ENCODE measurements at places on chromosomes 7 and 10.

DNA sequence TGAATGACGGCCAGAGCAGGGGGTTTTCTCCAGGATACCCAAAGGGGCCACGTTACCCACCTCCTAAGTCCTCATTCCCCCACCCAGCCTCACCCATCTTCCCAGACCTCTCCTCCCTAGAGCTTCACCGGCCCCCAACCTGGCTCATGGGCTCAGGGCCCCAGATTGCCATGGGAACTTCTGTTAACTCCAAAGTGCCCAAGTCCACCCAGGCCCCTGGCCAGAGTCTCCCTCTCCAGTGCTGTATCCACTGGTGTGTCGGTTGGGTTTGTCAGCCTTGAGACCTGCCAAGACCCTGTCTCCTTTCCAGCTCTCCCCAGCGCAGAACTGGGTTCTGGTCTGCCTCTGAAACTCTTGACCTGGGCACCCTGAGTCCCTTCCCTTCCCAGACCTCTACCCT, 37.1 kb upstream of the ZMIZ2 start:
- DNase-seq, result no peak

GRCh38 chr10:5311617-5312016, 53.1 kb upstream of the UCN3 start:
- DNase-seq, result no peak

- DNase-seq, result no peak
Measured at GRCh38 chr7:134927723-134928122, 58.6 kb upstream of the AGBL3 start.

GRCh38 chr7:44062180-44062902, 3.0 kb downstream of the PGAM2 start:
- no peak for DNase-seq

DNA sequence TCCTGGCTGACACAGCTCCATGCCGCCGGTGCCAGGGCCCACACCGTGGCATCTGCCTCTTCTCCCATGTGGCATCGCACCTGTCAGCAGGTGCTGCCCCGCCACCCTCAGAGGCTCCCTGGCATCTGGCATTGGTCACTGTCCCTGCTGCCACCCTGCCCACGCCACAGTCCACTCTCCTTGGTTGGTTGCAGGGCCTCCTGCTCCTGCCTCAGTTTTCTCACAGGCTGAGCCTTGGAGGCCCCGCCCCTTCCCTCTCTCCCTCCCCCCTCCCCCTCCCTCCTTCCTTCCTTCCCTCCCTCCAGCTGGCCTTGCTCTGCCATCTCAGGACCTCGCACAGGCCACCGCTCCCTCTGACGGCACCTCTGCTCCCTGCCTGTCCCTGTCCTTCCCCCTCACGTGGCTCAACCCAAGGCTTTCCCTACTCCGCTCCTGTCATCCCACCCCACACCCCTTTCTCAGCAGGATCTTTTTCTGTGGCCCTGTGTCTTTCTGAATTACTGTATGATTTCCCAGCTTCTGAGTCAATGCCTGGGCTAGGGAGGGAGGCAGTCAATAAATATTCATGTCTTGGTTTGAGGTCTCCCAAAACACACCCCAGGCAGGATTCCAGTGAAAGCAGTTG, 87.4 kb downstream of the INPP5A start:
- no peak for DNase-seq

GRCh38 chr10:100576282-100576635, 40.5 kb downstream of the HIF1AN start:
- no peak for DNase-seq

- DNase-seq, result no peak
Measured at GRCh38 chr7:16904076-16904475, 22.3 kb upstream of the AGR3 start.

DNA sequence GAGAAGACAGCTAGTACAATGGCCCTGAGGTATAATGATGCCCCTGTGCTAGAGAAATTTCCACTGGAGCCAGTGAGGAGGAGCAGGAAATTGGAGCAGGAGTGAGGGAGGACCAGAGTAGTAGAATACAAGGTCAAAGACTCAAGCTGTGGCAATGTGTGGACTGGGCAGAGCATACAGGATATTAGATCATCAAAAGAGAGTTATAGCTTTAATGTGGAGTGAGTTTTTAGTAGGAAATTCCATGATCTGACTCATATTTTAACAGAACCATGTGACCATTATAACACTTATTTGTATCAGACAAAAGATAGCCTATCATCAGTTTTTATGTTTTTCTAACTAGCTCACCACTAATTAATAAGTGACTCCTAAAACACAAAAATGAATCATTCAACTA, 154.1 kb downstream of the DGKB start:
- no peak for DNase-seq

- no peak for DNase-seq
Measured at GRCh38 chr10:44047361-44047760, 337.5 kb downstream of the CXCL12 start.

- DNase-seq, result no peak
Measured at GRCh38 chr7:148266795-148267194, 323.8 kb upstream of the C7orf33 start.

DNA sequence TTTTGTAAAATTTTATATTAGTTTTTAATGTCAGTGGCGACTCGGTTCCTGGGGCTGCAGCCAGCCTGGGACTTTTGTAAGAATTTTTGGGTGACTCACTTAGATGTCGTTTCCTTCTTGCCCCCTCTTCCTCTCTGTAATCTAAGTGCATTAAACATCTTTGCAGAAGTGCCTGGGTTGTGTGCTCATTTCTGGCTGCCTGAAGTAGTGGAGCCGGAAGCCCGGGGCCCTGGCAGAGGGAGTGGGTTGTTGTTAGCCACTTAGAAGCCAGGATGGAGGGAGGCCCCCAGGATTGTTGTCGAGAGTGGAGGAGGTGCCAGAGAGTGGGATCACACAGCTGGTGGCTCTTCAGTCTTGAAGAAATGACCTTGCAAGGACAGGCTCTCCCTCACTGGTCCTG, 11.0 kb upstream of the TRIM8 start:
- DNase-seq, result no peak

DNA sequence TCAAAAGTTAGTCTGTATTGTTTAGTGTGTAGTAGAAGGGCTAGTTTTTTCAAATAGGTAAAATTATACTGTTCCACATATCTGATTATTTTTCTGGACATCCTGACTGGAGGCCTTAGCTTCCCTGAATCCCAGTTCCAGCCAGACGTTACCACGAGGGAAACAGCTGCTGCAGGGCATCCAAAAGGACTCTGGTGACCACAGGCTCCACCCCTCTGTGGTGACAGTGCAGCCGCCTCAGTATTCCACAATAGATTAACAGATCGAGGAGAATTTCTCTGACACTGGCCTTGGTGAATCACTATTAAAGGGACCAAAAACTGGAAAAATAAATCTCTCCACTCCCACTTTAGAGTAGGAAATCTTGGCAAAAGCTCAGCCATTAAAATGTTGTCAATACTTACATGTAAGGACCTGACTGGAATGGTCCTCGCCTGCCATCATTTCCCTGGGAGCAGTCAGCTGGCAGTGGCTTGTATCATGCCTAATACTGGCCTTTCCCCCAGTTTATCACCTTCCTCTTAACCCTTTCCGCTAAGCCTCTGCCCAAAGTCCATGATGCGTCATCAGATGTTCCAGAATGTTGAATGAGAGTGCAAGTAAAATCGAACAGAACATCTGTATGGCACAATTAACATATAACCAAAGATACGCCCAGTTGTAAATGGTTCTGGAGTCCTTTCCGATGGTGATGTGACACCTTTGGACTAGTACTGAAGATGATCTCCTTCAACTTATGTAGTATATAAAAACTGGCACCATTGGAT, 31.6 kb downstream of the ENO4 start:
- DNase-seq, result no peak

DNA sequence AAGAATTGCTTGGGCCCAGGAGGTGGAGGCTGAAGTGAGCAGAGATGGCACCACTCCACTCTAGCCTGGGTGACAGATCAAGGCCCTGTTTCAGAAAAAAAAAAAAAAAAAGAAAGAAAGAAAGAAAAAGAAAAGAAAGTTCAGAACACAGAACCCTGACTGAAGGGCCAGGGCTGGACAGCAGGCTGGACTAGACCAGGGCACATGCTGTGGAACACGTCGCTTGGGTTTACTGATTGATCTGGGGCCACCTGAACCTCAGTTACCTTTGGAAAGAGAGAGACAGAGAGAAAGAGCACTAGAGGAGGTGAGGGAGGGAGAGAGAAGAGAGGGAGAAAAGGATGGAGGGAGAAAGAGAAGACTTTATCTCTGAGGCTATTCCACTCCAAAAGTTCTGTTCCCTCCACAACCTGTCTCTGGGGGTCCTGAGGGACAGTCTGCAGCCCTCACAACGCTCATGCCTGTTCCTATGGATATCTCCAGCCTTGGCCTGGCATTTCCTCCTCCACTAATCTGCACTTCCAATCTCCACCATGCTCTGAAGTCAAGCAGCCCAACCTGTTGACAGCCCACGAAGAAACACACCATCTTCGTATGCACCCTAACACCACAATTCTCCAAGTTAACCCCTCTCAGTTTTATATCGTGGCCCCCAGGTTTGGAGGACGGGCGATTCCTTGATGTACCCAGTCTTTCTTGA, 81.8 kb downstream of the COBL start:
- DNase-seq, result no peak

- peak; percentile 28 for DNase-seq
Measured at GRCh38 chr7:28408960-28409715, 3.2 kb upstream of the CREB5 start.

DNA sequence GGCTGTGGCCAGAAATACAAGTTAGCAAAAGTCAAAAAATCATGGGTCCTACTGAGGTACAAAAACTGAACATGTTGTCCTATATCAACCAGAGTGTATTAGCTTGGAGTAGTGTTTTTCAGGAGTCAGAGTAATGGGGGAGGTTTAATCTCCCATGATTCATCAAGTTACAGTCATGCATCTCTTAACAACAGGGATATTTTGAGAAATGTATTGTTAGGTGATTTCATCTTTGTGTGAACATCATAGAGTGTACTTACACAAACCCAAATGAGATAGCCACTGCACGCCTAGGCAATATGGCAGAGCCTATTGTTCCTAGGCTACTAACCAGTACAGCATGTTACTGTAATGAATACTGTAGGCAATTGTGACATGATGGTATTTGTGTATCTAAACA, 14.9 kb upstream of the TES start:
- DNase-seq, result no peak

GRCh38 chr7:7895754-7896153, 72.8 kb upstream of the GLCCI1 start:
- DNase-seq, result no peak

DNA sequence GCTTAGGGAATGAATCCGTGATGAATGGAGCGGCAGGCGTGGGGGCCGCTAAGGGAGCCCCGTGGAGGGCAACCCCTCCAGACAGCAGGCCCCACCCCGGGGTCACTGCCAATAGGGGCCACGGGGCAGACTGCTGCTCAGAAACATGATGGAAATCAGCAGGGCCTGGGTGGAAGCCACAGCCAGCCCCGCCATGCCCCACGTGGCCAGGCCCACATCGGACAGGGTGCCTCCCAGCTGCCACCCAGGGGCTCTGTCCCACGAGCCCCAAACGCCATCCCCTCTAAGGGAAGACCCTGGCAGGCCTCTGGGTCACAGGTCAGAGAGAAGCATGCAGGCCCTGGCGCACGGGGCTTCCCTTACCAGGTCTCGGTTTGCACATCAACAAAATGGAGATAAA, 28.4 kb downstream of the TNRC18 start:
- DNase-seq, result no peak

- DNase-seq, result no peak
Measured at GRCh38 chr10:110637558-110638053, 6.5 kb upstream of the RBM20 start.

- no peak for DNase-seq
Measured at GRCh38 chr10:119176166-119176565, 2.4 kb downstream of the PRDX3 start.

DNA sequence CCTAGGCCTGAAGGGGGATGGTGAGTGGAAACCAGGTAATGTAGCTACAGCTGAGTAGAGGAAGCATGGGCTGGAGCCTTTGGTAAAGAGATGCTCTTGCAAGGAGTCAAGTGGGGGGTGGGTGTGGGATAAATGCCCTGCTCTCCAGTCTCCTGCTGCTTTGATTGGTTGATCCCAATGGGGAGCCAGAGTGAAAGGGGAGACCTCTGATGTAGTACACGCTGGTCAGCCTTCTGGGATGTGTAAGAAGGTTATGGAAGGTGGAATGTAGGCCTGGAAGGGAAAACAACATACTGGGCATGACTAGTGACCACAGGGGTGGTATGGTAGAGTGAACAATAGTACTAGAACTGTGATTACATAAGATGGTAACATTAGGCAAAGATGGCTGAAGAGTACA, 44.3 kb downstream of the TET1 start:
- no peak for DNase-seq

- no peak for DNase-seq
Measured at GRCh38 chr7:24336461-24336860, 52.5 kb downstream of the NPY start.

DNA sequence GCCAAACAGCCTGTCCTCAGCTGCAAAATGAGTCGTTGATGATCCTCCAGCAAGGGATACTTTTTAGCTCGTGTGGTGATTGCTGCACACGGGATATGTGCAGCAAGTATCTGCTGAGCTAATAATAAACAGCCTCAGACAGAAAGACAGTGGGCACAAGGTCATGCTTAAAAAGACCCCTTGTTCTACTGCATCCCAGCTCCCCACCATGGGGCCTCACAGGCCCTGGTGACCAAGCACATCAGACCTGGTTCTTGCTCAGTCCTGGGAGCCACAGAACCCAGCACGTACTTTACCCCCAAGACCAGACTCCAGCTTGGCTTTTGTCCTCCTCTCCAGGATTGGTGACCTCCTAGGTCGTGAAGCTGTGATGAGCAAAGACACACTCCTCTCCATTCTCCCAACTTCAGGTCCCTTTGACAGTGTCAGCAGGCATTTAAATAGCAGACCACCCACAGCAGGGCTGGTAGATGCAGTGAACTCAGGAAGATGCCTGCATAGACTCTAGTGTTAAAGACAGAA, 50.5 kb downstream of the EGFR start:
- no peak for DNase-seq

DNA sequence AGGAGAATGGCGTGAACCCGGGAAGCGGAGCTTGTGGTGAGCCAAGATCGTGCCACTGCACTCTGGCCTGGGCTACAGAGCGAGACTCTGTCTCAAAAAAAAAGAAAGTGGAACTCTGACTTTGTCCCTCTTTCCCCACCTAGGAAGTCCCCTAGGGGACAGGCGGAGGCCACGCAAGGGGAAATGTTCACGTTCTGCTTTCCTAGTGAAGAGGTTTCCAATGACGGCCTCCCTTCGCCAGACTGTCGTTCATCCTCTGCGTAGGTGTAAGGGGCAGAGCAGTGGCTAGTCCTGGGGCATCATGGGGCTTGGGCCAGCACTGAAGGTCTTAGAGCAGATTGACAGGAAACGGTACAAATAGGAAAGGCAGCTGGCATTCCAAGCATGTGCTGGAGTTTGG, 30.6 kb downstream of the SUFU start:
- no peak for DNase-seq

Measured in stimulated activated CD8-positive, alpha-beta memory T cell treated with anti-CD3 and anti-CD28 coated beads, Interleukin-12 subunit alpha, Interleukin-12 subunit beta, amount 100 ng/mL, for 1 hour (primary cell).